ENCODE measurements at places on chromosomes 2 and 18.

GRCh38 chr2:68925295-68925896 is 27.3 kb downstream of the GKN2 start:
- DNase-seq = peak; percentile 11

DNA sequence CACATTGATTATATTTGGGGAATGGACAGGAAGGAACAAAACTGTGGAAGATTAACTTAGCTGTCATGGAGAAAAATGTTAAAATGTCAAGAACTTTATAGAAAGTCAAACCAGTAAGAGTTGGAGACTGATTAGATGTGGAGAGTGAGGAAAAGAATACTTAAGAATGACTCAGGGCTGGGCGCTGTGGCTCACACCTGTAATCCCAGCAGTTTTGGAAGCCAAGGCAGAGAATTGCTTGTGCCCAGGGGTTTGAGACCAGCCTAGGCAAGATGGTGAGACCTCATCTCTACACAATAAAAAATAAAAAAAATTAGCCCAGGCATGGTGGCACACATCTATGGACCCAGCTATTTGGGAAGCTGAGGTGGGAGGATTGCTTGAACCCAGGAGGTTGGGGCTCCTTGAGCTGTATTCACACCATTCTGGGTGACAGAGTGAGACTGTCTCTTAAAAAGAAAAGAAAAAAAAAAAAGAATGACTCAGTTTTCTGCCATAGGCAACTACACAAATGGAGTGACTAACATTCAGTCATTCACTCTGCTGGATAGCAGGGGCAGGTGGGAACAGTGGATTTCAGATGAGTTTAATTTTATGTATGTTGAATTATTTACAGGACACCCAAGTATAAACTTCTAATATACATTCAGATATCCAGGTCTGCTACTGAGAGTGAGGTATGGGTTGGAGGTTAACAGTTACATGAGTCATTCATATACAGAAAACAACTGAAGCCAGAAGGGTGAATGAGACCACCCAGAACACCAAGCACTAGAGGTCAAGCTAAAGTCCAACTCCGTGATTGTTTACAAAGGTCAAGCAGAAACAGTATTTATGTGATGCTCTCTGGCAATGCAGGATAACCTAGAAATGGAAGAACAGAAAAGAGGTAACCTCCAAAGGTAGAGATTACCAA is 33.9 kb downstream of the ORC2 start:
- DNase-seq = no peak

GRCh38 chr2:226619707-226620106 is 179.9 kb downstream of the IRS1 start:
- no peak for DNase-seq

DNA sequence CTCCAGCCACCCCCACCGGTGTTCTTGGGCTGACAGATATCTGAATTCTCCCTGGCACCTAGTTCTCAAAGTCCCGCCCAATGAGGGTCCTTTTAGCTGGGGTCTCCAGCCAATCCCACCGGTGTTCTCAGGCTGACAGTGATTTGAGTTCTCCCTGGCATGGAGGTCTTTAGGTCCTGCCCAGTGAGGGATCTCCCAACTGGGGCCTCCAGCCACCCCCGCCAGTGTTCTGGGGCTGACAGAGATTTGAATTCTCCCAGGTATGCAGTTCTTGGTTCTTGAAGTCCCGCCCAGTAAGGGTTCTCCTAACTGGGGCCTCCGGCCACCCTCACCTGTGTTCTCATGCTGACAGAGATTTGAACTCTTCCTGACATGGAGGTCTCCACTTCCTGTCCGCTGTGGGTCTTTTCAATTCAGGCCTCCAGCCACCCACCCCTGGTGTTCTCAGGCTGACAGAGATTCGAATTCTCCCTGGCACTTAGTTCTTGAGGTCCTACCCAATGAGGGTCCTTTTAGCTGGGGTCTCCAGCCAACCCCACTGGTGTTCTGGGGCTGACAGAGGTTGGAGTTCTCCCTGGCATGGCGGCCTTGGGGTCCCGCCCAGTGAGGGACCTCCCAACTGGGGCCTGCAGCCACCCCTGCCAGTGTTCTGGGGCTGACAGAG is 154.6 kb downstream of the ANKRD36 start:
- DNase-seq = no peak

DNA sequence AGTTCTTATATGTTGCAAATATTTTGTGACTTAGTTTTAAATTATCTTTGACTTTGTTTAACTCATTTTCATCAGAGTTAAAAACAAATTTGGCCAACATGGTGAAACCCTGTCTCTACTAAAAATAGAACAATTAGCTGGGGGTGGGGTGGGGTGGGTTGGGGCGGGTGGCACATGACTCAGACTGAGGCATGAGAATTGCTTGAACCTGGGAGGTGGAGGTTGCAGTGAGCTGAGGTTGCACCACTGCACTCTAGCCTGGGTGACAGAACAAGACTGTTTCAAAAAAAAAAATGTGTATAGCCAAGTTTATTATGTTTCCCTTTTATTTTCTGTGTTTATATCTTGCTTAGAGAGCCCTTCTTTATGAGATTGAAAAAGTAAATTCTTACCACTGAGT is 14.2 kb upstream of the LIPG start:
- no peak for DNase-seq

GRCh38 chr2:181685150-181685688 is 4.9 kb upstream of the NEUROD1 start:
- no peak for DNase-seq

DNA sequence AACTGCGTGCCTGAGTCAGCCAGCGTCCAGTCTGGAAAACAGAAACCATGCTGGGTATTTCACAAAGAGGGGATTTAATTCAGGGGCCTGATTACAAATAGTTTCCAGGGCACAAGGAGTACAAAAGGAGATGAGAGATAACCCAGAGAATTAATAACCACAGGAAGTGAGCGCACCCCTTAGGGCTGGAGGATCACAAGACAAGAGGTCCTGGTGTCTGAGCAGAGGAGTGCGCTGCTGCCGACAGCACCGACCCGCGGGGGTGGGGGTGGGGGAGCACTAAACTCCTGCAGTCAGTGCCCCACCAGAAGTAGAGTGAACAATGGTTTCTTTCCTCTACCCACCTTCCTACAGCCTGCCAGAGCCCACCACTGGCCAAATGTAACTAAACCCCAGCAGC is 20.8 kb upstream of the MAL start:
- DNase-seq = no peak

- peak; percentile 53 for DNase-seq
Measured at GRCh38 chr2:215920244-215921100, 92.9 kb downstream of the MREG start.

DNA sequence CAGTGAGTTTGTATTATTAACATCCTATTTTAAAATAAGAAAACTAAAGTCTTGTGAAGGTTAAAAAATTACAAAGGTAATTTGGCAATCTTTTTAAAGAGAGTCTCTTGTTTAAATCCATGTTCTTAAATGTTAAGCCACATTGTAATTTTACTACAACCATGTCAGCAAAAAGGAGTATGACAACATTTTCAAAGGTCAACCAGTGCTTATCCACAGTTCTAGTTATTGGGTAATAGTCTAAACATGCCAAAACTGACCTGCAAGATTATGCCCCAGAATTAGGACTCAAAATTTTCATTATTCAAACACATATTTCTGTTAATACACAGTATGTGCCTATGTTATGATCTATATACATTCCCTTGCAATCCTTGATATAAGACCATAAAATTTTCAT is 1312.6 kb upstream of the CHAC2 start:
- DNase-seq = no peak

DNA sequence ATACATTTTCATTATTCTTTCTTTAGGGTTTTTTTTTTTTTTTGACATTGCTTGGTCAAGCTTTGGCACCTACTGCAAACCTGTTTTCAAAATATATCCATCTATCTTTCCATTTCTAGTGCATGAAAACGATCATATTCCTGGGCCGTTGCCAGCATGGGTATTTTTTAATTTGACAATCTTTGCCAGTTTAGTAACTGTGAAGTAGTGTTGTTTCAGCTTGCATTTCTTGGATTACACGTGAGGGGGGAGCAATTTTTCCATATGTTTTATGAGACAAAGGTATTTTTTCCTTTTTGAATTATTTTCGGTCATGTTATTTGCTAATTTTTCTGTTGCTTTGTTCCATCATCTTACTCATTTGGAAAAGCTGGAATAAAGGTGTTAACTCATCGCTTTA is 40.9 kb downstream of the TSHZ1 start:
- DNase-seq = no peak

- no peak for DNase-seq
Measured at GRCh38 chr2:137321566-137321965, 556.2 kb downstream of the THSD7B start.

DNA sequence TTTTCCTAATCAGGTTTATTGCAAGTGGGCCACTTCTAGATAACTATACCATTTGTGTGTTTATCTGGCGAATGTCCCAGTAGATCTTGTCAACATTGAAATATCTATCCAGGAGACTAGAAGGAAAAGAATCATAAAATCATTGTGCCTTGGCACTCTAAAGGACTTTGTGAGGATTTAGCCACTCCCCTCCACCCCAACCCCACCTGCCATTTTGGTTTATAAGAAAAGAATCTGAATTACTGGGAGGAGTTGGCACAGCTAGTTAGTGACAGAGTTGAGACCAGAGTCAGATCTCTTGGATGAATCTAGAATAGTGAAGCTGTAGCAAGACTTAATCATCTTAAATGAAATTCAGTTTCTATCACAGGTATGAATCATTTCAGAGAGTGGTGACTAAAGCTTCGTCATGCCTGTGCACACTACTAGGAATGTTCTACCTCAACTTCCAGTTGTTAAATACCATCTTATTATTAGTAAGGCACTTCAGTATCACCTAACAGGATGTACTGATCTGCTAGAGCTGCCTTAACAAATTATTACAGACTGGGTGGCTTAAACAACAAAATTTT is 212.7 kb upstream of the SLC14A2 start:
- no peak for DNase-seq

GRCh38 chr18:31776093-31776492 is 15.4 kb upstream of the SLC25A52 start:
- DNase-seq = no peak

DNA sequence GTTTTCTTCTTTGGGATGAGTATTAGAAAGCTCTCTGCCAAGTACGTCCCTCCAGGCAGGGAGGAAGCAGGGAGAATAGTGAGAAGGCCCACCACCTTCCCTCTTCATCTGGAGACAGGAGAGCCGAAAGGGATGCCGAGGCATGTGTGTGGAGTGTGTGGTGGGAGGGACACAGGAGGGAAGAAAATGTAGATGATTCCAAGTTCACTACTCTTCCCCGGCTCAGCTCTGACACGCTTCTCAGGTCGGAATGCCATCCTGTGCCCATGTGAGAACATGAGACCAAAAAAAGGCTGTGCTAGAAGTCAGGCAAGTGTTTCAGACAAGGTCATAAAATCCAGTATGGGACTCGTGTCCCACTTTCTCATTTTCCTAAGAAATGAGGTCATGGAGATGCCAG is 47.4 kb downstream of the GYPC start:
- no peak for DNase-seq

DNA sequence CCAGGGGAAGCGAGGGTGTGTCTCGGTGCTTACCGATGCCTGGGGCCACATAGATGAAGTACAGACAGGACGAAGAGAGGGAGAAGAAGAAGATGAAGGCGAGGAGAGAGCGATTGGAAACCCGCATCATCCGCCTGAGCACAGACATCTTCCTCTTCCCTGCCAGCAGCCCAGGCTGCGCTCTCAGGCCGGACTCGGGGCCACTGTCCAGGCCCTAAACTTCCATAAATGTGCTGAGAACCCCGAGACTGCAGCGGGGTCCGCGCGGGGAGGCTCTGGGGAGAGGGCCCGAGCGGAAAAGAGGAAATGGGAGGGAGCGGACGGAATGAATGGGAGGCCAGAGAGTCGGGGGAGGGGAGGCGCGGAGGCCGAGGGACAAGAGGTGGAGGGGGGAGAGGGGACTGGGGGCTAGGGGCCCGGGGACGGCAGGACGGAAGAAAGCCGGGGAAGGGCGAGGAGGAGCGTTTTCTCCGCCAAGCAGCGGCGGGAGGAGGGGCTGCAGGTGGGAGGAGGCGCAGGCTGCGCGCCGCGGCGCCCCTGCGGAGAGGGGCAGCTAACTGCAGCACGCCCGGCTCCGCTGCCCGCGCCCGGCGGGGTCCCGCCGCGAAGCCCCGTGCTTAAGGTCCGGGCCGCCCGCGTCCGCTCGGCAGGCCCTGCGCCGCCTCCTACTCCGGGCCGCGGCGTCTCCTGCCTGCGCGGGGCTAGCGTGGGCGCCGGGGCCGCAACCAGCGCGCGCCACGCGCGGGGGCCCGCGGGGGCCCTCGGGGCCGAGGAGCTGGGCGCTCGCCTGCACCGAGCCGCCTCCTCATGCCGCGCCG is at the start of gene B4GALT6:
TSS of gene B4GALT6 (minus strand) at position 303 of the 818 bp plus-strand sequence. CDS start at position 148, 155 bp downstream.
- peak; percentile 61 for DNase-seq

GRCh38 chr18:23068011-23068410 is 67.3 kb upstream of the CABLES1 start:
- DNase-seq = no peak

DNA sequence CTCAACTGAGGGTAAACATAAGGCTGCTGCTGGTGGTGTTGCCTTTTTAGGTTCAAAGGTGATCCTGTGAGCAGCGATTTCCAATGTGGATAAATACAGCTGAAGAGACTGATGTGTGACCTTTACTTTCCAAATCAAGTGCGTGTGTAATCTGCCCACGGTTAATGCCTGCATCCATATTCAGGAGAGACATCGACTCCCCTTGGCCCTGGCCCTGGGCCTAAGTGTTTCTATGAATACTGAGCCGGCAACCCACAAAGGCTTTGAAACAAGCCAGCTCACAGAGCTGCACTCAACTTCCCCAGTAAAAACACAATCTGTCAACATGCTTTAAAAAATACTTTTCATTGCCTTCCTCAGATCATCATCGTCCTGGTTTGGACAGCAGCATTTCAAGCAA is 1026.6 kb downstream of the TMEM182 start:
- peak; percentile 23 for DNase-seq

GRCh38 chr2:235566931-235567495 is 73.2 kb downstream of the AGAP1 start:
- no peak for DNase-seq

GRCh38 chr2:126855606-126856005 is 43.1 kb upstream of the TEX51 start:
- DNase-seq = no peak

DNA sequence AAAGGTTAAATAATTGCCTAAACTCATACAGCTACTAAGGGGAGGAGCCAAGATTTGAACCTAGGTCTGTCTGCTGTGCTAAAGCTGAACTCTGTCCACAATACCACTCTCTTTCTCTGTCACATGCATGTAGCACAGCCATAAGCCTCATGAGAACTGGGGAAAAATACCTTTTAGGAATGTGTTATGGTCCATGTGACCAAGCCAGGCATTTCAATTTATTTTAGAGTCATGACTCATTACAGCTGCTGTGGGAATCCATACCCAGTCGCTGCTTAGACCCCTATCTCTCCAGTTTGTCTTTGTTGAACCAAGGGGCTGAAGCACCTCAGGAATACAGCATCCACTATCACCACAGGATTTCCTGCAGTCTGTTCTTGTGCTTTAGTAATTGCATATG is 200.0 kb upstream of the SIX3 start:
- no peak for DNase-seq

- peak; percentile 48 for DNase-seq
Measured at GRCh38 chr2:3142961-3143571, 234.6 kb downstream of the EIPR1 start.

DNA sequence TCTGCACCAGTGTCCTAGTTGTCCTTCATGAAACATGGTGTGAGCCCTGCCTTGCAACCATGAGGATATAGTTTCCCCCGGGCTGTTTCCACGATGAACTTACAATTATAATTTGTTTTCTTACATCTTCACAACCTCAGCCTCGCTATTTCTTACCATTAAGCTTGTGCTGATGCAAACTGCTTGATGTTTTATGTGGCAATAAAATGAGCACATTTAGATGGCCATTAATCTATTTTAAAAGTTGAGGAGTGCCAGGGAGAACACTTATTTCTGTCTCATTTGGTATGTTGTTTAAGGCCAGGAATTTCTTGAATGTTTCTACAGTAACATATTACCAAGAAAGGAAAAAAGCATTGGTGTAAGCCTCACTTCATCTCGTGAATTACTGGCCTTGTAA is 214.5 kb upstream of the SLC8A1 start:
- no peak for DNase-seq

All from NCI-H1092 treated with DMSO at 0.1 percent for 48 hours (cell line).